ENCODE measurements at places on chromosomes 6 and 20.

DNA sequence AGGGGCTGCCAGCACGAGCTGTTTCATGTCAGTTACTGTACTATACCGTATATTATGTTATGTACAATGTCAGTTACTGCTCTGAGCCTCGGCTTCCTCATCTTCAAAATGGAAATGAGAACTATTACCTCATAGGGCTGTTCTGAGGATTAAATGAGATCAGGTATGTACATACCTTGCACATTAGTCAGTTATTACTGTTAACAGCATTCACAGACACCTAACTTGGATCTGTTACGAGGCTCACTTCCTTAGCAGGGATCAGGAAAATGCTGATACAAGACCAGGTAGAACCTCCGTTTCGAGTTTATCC, 69.7 kb upstream of the TBC1D7 start:
- DNase-seq: no peak

GRCh38 chr20:22836211-22836610, 198.9 kb upstream of the SSTR4 start:
- DNase-seq: no peak

DNA sequence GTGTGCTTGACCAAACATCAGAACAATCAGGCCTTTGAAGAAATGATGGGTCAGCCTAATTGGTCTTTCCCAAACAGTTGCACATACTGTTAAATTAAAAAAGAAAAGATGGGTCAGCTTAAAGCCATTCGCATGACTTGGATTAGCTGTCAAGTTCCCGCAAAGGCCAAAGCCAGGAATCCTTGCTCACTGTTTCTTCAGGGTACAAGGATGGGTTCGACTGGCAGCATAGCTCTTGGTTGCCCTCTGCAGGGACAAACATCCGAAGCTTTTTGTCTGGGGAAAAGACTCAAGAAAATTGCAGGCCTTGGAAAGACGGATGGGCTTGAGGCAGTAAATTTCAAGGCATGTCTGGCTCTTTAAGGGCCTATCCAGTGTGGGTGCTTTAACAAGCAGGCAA, 168.0 kb downstream of the HDGFL1 start:
- DNase-seq: no peak

- no peak for DNase-seq
These were observed 36.8 kb downstream of the GCM1 start for GRCh38 chr6:53111865-53112264.

GRCh38 chr20:19903168-19903811, 113.9 kb upstream of the NAA20 start:
- no peak for DNase-seq

Measured in activated T-cell treated with anti-CD3 and anti-CD28 coated beads, Interleukin-2, amount 50 U/mL, for 48 hours (primary cell).